ENCODE measurements at places on chromosomes 4 and X. TPM values are rescaled to one million over a fixed set of nuclear protein-coding genes. Genes with fewer than 3 reads are reported as not detected.

Gene ZDHHC15
- total RNA-seq: 0.11 TPM

Gene ASB5
- total RNA-seq: 0.33 TPM

Gene F8A3
- total RNA-seq: not detected

Gene LRCH2
- total RNA-seq: 15.8 TPM

Gene ARSJ
- total RNA-seq: 40.9 TPM

Gene POU4F2
- not detected for total RNA-seq

Gene MGST2
- total RNA-seq: 3.0 TPM

Gene TMPRSS11D
- total RNA-seq: under 0.01 TPM

Measured in uterine smooth muscle cell (primary cell).